ENCODE measurements at places on chromosomes 2 and 18. TPM values are rescaled to one million over a fixed set of nuclear protein-coding genes. Genes with fewer than 3 reads are reported as not detected.
A peak's percentile ranks its signal among the peaks of the same experiment; 100 is the strongest.

Gene SP5
- 7.5 TPM for total RNA-seq

Gene ACMSD
- not detected for total RNA-seq

Gene LYPD6B
- total RNA-seq, result not detected

Gene MAB21L4
- not detected for total RNA-seq

Gene GALNT5
- total RNA-seq, result 0.87 TPM

Gene BOLA3
- 23.7 TPM for total RNA-seq

GRCh38 chr2:70247364-70248180 lies 856 bp downstream of the TIA1 start:
- no peak for DNase-seq

DNA sequence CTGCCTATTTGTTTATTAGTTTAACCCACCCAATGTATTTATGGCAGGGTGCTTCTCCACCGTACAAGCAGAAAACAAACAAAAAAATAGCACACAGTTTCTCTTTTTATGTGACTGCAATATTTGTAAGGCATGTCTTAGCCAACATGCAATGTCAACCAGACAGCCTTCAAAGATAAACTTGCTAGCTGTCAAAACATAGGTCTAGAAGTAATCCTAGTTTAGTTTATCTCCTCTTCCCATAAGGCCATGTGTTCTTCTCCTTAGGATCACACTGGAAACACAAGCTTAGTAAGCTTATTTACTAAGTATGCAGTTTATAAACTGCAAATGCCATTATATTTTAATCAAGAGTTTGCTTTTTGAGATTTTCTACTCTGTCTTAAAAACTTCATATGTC lies 75.6 kb downstream of the LDAH start:
- no peak for DNase-seq

DNA sequence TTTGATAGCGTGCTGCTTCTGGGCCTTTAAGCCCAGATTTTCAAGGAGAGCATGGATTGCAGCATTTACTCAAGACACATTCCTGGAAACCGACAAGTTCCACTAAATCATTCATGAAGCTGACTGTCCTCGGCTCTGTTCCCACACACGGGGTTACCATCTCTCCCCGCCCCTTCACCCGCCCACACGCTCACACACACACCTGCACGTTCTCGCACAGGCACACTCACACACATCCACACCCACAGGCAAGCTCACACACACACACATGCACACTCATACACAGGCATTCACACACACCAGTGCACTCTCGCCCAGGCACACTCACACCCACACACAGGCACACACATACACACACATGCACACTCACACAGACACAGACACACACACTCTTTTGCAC lies 150.0 kb upstream of the AGAP1 start:
- DNase-seq, result no peak

DNA sequence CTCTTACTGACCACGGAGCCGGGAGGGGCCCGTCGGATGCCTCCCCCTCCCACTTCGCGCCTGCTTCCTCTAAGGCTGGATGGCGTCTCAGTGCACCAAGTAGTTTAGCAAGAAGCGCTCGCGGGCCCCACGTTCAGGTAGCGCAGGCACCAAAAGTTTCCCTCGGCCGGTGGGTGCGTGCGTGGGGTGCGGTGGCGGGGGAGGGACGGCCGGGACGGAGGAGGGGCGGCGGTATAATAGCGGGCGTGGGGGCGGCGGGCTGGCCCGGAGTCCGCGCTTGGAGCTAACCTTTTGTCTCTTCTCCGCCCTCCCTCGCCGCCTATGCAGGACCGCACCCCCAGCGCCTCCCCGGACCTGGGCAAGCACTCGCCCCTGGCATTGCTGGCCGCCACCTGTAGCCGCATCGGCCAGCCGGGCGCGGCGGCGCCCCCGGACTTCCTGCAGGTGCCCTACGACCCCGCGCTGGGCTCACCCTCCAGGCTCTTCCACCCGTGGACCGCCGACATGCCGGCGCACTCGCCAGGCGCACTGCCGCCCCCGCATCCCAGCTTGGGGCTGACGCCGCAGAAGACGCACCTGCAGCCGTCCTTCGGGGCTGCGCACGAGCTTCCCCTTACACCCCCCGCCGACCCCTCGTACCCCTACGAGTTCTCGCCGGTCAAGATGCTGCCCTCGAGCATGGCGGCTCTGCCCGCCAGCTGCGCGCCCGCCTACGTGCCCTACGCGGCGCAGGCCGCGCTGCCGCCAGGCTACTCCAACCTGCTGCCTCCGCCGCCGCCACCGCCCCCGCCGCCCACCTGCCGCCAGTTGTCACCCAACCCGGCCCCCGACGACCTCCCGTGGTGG lies 1.0 kb downstream of the SP5 start:
- no peak for DNase-seq

DNA sequence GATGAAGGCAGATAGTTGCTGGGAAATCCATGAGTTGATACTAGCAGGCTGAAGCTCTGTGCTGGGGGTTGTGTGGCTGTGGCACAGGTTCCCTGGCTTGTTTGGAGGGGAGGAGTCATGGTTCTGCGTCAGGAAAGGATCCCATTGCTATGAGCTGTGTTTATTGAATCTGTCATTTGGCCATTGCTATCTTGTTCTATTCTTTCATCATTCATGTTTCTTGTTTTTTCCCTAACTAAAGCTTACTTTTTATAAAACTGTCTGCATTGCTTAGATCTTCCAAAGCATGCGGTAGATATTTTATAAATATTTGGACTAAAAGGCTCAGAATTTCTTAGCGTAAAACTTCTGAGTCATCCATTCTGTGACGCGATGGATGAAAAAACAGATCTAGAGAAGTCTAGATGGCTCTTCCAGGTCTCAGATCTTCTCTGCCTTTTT lies 335.3 kb downstream of the PTPRM start:
- no peak for DNase-seq

DNA sequence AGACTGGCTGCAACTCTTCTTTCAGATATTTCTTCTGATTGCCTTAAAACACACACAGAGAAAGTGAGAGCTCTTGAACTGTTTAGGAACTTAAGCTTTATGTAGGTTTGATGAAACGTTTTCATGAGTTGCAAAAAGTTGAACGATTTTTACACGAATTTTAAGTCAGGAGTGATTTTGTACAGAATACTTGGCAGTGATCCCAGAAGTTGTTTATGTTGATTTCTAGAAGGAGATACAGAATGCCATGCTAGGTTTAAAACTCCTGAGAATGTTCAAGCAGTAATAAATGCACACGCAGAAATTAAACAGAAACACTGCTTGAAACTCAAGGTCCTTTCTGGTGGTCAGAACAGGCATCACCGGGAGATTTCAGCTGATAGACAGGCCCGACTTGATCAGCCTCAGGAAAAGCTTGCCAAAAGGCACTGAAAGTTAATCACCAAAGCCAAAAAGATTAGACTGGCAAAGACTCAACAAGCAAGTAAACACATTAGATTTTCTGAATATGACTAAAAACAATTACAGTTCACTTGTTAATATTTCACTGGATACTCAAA lies 123.1 kb downstream of the SOCS6 start:
- DNase-seq, result no peak

DNA sequence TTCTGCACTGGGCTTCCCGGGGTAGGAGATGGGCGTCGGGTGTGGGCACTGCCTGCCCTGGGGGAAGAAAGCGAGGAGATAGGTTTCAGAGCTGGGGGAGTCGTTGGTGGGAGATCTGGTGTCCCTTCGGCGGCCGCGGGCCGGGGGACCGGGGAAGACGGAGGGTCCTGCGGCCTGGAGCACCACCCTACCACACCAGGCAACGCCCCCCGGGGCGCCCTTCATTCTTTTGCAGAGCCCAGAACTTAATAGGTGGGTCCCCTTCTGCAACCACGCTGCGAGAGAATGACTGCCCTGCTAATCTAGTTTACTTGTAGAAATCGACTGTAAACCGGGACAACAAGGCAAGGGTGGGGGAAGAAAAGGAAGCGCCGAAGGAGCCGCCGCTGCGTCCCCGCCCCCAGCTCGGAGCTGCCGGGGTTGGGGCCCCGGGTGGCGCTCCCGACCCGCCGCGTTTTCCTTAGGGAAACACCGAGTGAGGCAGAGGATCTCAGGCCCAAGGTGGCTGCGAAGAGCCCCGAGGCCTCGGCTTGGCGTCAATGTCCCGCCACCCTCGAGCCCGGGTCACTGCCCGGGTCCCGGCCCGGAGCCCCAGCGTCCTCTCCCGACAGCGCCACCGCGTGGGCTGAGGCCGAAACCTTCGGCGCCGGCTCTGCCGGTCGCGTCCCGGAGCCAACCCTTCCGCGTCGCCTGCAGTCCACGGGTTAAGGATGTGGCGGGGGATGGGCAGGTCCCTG lies 5.4 kb upstream of the SATB2 start:
- DNase-seq, result peak; percentile 67

- DNase-seq, result no peak
These were observed 137.5 kb upstream of the OTOS start for GRCh38 chr2:240277807-240278522.

GRCh38 chr2:46569766-46570165 lies 90.4 kb downstream of the TMEM247 start:
- DNase-seq, result no peak

GRCh38 chr2:11242542-11243174 lies 87.4 kb downstream of the SLC66A3 start:
- DNase-seq, result no peak

DNA sequence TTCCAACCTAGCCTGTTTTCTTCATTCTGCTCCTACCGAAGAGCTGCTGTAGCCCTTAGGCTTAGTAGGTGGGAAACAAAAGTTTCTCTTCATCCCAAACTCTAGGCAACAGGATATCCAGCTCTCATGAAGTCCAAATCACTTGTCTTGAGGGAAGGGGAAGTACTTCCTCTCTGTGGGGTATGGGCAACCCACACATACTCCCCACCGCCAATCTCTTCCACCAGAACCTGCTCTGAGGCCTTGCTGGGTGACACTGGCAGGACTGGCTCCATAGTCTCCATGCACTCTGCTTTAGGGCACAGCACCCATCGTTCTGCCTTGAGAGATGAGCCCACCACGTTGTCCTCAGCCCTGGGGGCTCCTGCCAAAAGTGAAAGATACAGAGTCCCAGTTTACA lies 173.0 kb downstream of the NCK2 start:
- no peak for DNase-seq

DNA sequence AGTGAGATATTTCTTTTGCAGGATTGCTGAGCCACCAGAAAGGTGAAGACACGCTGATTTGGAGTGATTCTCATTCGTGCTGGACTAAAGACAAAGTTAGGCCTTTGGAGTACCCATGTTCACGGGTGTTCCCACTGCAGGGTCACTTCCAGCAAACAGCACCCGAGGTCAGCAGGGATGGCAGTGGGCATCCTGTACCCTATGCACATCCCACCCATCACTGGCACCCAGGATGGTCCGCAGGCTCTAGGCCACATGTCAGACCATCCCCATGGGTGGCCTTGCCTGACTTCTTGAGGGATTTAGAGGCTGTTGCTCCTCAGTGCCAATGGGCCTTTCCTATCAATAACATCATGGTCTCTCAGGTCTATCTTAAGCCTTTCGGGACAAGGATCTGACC lies 39.3 kb upstream of the TMEM17 start:
- no peak for DNase-seq

DNA sequence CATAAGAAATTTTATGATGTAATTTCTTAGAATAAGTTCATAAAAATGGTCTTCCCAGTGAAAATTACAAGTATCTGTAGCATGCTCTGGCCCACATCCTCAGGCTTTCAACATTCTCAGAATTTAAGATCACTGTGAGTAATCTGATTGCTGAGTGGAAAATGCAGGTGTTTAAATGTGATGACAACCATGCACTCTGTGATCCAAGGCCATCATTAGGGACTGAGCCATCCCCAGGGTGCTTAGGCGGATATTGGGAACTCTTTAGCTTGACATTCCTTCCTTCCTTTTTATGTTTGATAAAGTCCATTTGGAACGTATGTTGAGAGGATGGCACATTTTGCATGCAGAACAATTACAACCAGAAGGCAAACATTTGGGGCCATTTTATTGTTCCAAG lies 95.5 kb downstream of the ARL4C start:
- DNase-seq, result no peak

GRCh38 chr2:66034467-66034866 lies 400.5 kb upstream of the MEIS1 start:
- no peak for DNase-seq

DNA sequence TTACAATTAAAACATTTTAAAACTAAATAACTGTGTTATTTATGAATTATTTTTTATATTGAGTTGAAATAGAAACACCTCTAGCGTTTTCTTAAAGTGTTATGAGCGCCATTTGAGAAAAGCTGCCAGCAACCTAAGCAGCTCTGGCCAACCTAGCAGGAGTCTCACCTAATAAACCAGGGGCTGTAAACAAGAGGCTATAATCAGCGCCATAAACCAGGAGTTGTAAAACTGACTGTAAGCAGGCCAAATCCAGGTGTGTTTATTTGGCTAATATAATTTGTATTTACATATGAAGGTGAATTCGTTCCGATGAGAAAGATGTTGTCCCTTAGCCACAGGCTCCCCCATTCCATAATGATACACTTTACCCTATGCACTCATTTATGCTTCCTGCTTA lies 34.7 kb downstream of the LRRTM1 start:
- no peak for DNase-seq

DNA sequence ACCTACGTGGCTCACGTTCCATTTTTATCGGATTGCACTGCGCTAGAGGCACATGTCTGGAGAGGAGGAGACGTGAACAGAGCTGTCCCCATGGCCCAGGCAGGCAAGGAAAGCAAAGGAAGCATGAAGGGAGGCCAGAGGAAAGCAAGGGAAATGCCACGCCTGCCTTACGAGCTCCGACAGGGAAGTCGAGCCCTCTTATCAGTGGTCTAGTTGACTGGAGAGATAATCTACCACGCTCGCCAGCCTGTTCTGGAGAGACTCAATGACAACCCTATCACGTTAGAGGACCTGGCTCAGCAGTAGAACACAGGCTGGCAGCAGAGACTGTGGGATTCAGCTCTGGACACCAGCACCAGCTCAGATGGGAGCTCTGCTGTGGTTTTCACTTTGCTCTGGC lies 202.6 kb upstream of the ID2 start:
- DNase-seq, result no peak

GRCh38 chr18:59646228-59646962 lies 50.8 kb downstream of the CCBE1 start:
- no peak for DNase-seq

DNA sequence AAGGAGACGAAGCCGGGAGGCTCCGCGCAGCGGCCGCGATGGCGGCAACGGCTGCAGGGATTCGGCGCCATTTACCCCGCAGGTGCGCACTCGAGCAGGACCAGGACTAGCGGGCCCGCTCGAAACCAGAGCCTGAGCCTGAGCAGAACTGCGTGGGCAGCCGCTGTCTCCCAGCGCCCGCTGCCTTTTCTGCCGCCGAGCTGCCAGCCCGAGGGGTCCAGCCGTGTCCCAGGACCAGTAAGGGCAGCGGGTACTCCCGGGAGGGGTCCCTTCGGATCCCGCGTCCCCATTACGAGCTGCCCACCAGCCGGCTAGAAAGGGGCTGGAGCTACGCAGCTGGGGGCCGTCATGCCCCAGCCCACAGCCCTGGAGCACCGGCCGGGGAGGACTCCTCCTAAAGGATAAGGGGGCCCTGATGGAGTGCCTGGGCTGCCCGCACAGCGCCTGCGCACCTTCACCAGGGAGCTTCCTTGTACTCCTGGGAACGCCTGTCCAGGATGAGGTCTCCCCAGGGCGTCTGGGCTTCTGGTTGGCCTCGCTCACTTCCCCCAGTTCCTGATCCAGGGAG lies 9.9 kb downstream of the ALPP start:
- DNase-seq, result no peak

Data from tibial nerve (tissue), 4 donors.